Stimulated activated CD4-positive, alpha-beta T cell treated with anti-CD3 and anti-CD28 coated beads, TNF-alpha, amount 100 ng/mL, for 1 hour (primary cell): ENCODE measurements at places on chromosomes 16 and 17.
A peak's percentile ranks its signal among the peaks of the same experiment; 100 is the strongest.

- no peak for DNase-seq
Observed at GRCh38 chr17:15920758-15921239, 24.1 kb upstream of the ADORA2B start.

GRCh38 chr16:64445649-64446048, 676.2 kb downstream of the CDH11 start:
- DNase-seq: no peak

DNA sequence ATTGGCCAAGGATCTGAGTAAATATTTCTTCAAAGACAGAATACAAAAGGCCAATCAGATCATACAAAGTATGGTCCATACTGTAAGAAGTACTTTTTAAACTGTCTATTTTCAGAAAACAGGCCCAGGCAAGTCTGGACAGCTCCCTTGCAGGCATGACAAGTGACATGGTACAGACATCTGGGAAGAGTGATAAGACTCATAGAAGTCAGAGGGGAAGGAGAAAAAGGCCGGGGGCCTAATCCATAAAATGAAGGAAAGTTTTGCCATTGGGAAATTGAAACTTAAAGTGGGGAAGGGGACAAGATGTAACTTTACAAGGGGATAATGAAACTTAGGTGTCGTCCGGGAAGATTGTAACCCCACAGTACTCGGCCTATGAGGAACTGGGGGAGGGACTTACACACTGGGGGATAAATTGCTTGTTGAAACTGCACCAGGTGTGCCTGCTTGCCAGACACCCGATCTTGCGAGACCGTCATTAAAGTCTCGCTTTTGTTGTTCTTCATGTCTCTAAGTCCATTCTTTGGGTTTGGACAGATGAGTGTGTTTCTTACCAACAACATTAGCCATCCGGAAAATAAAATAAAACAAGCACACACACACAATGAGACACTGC, 684.0 kb downstream of the CDH11 start:
- no peak for DNase-seq

DNA sequence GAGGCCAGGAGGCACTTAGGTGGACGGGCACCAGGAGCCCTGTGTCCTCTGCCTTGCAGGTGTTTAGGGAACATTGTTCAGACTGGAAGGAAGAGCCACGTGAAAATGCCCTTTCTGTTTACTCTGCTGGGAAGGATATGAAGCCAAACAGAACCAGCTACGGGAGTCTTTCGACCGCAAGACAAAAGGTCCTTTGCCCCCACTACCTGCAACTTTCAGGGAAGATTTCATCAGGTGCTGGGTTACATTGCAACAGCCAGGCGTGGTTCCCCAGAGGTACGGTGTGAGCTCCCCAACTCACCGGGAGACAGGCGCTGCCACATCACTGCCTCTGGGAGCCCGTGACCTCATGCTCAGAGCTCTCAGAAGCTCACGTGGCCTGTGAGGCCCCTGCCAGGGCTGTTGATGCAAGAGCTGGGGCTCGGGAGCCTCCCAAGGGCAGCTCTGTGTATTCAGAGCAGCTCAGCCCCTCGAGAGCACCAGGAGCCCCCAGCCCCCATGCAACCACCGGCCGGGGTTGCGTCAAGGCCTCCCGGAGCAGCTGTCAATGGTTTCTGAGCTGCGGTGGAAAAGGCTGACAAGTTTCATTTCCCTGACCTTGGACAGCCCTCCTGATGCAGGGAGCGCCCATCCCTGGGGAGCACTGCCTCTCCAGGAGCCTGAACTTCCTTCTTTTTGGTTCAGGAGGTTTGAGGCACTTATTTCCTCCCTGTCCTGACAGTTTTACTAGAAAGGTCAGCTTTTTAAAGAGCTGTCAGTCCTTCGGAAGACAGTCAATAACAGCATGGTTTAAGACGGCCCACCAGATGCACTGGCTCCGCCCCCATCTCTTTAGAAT, 42.1 kb downstream of the TBC1D16 start:
- no peak for DNase-seq

- DNase-seq: no peak
Observed at GRCh38 chr17:15510361-15510760, 42.9 kb upstream of the CDRT4 start.

DNA sequence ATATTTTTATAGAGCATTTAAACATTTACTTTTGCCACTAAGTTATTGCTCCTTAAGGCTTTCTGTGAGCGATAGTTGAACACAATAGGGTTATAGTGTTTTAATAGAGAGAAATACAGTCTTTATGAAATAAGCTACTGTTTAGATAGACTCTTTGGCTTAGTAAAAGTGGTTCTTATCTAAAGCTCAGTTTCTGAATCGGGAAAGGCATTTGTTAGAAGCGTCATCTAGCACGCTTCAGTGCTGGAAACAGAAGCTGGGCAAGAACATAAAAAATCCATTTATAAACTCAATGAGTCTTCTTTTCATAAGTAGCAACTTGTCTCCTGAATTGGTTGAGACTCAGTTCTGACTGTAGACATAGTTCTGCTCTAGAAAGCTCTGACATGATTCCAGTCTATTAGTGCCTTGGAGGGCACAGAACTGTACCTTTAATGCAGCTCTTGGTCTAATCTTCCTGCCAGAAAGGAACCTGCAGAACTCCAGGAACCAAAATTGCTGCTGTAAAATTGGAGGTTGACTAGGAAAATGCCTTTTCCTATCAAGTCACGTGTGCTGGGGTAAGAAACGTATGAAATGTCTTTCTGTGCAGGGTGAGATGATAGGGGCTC, 55.4 kb upstream of the DNAJA2 start:
- DNase-seq: no peak

DNA sequence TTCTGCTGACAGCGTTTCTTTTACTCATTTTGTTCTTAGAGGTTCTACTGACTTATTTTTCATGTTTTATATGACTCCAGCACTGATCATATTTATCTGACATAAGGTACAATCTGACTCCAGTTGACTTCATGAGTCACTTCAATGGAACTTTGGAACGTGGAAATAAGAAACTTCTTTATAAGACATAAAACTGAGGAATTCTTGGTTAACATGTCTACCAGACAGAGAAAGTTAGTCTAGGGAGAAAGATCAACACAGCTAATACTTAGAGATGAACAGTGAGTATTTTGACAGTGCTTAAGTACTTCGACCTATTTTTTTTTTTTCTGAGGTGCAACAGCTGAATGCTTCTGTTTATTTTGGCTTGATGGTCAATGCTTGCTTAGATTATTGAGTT, 679.5 kb downstream of the KCNJ2 start:
- DNase-seq: no peak

GRCh38 chr16:80591071-80591915, 50.5 kb downstream of the DYNLRB2 start:
- no peak for DNase-seq

- DNase-seq: no peak
Observed at GRCh38 chr17:80942423-80943345, 49.0 kb upstream of the CHMP6 start.

DNA sequence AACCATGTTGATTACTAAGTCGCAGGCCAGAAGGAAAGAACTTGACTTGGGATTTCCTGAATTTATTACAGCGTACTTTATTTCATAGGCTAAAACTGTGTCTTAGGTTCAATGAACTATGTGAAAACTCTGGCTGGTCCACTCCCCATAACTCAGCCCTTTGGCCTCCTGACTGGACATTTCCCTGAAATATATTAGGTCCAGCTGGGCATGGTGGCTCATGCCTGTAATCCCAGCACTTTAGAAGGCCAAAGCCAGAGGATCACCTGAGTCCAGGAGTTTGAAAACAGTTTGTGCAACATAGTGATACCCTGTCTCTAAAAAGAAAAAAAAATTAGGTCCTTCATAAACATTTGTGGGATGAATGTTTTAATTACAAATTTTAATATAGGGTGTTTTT, 97.0 kb downstream of the CYLD start:
- DNase-seq: no peak

DNA sequence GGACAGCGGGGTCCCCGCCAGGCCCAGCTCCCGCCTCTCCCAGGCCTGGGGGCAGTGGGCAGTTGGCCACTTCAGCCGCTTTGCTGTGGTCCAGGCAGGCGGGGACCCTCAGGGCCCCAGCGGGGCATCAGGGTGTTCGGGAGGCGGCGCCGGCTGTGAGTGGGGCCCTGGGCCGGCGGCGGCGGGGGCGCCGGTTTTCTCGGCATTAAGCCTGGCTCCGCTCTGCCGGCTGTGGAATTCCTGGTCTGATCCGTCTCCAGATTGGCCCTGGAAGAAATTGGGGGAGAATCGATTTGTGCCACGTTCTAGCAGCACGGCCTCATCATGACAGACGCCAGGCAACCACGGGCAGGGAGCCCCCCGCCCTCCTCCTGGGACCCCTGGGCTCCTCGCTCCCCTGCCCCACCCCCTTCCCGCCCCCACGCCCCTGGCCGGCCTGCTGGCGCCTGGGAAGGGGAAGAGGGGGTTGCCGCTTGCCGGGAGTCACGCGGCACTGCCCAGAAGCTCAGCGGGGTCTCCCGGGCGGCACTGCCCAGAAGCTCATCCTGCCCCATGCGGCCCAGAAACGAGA, 28.6 kb upstream of the SSTR5 start:
- no peak for DNase-seq

DNA sequence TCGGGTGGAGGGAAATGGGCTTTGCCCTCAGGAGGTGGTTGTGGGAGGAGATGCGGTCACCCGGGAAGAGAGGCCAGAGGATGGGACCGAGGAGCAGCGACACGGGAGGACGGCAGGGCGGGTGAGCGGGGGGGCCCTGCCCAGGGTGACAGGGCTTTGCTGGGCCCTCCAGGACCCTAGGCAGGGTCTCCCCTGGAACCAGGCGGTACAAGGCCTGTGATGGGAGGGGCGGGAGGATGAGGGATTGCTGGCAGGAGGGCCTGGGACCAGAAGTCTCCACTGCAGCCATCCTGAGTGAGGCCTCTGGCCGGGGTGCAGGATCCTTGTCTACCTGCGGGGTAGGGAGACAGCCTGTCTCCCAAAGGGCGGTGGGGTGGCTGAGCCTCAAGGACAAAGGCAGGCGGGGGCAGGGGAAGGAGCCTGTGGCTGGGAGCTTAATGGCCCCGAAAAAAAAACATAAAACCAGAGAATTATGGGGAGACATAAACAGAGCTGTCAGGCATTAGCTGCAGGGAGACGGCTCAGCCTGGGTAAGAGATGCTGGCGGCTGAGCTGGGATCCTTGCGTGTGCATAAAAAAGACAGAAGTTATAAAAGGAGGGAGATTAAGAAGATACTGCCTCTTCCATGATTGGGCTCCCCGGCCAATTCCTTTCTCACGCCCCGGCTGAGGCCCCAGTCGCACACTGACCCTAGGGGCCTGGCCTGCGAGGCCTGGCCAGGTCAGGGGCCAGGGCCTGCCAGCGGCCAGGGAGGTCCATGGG, 66.7 kb downstream of the SREBF1 start:
- DNase-seq: no peak

GRCh38 chr16:3020247-3020603, at the start of gene TNFRSF12A:
Gene TNFRSF12A, plus strand, starts transcription at chr16:3020368. Its CDS starts 30 bp downstream, at chr16:3020398.
- peak; percentile 37 for DNase-seq

- no peak for DNase-seq
Observed at GRCh38 chr16:67926181-67926750, 5.4 kb downstream of the CTRL start.

DNA sequence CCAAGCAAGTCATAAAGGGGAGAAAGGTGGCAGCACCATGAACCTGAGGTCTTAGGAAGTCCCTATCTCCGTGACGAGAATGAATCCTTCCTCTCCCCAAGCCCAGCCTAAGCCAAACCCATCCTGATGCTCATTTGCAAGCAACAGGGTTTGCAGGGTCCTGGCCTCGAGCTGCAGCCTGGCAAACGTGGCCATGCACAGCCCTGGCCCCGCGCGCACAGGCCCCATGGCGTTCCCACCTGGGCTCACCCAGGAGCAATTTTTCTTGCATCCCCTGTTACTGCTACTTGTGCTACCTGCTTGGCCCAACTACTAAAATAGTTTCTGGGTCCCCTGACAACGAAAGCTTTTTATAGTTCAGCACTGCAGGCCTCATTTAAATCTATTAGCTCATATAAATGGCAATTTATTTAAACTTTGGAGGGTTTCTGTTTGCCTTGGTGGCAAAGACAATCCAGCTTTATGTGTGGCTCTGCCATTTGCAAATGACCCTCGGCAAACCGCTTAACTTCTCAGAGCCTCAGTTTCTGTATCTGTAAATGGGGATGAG, 141.5 kb downstream of the C16orf78 start:
- no peak for DNase-seq

DNA sequence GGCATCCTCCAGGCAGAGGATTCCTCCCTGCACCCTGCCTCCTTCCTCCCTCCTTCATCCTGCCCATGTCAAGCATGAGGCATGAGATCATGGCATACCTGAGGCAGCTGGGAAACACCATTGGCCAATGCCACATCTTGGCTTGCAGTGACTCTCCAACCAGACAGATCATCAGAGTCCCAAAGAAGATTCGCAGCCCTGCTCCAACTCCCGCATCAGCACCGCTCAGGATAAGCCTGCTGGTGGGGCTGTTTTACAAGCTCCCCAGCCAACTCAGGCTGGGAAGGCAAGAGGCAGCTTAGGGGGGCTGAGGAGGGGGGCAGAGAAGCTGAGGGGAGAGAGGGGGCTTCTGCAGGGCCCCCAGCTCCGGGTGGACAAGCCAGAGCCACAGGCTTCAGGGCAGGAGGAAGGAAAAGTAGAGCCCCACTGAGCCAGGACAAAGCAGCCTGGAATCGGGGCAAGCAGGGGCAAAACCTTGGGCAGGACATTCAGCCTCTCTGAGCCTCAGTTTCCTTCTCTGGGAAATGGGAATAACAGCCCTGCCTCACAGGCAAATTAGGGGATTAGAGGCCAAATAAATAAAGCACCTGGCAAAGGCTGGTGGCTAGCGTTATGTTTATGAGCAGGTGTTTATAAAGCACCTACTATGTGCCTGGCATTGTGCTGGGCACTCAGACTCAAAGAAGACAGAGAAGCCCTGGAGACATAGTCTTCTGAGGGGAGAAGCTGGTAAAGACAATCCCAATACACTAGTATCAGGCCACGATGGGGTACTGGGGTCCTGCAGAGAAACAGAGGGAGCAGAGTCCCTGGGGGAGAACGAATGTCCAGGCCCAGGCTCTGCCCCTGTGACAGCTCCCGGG, 88.1 kb downstream of the GOSR1 start:
- no peak for DNase-seq

- DNase-seq: no peak
Observed at GRCh38 chr17:13387236-13387635, 214.5 kb downstream of the HS3ST3A1 start.

- DNase-seq: no peak
Observed at GRCh38 chr16:1027501-1027815, 45.1 kb upstream of the SSTR5 start.

DNA sequence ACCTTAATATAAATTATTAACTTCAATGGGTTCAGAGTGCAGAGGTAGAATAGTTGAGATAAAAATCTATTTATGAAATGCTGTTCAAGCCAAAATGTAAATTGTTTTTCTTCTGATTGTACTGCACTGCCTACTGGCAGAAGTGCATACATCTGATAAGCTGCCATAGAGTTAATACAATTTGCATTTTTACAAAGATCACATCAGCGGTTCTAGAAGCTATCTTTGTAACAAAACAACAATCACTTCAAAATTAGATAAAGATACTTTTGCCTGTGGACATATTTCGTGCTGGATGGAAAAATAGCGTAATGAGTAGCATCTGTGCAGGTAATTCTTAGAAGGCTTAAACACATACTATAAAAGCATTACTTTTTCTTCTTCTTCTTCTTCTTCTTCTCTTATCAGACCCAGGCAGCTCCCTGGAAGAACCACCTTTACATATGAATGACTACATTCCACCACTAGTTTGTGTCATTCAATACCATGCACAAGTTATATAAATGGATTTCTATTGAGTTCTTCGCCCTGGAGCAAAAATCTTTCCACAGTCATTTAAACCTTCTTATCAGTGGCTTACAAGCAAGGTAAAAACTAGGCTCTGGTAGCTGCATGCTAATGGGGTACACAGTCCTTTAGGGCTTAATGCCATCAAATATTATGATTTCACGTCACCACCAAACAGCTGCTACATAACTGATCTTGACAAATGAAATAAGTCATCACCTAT, 47.0 kb downstream of the SYNRG start:
- no peak for DNase-seq

GRCh38 chr17:81176666-81177065, 10.6 kb upstream of the AATK start:
- DNase-seq: no peak
